ENCODE measurements at places on chromosomes 16 and 17.
A peak's percentile ranks its signal among the peaks of the same experiment; 100 is the strongest.

GRCh38 chr17:27721797-27722196 is 78.5 kb downstream of the NOS2 start:
- no peak for DNase-seq

DNA sequence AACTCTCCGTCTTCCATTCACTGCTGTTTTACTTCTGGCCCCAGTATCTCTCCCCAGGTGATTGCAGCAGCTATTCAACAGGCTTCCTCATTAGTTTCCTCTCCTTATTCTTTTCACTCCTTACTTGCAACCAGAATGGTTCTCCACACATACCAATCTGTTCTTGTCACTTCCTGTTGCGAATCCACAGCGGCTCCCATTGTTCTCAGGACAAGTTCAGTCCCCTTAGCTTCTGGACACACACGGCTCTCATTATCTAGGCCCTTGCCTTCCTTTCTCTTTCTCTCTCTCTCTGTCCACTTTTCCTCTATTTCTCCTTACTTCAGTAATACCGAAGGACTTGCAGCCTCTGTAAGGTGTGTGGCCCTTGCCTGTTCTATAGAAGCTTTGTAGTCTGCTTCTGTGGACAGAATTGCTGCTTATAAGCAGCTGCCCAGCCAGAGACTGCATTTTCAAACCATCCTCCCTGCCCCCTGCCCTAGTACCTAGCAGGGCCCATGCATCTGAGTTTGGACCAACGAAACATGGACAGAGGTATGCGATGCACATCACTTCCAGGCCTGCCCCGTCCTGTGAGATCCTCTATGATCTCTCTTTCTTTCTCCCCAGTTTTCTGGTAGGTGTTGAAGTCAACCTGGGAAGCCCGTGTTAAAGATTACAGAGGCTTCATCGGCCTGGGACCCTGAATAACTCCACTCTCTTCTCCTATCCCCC is 45.7 kb downstream of the VAT1L start:
- DNase-seq: no peak

DNA sequence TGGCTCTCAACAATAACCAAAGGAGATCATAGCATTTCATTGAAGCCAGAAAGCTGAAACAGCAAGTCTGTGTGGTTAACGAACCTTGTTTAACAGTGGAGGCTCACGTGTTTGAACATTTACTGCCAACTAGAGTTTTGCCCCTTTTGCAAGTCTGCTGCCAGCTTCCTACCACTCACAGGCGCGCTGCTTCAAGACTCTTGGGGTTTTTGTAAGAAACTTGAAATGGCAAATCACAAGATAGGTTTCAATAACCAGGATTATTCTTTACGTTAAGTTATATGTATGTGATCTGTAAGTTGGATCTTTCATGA is 1.2 kb downstream of the SNTB2 start:
- DNase-seq: peak; percentile 60

DNA sequence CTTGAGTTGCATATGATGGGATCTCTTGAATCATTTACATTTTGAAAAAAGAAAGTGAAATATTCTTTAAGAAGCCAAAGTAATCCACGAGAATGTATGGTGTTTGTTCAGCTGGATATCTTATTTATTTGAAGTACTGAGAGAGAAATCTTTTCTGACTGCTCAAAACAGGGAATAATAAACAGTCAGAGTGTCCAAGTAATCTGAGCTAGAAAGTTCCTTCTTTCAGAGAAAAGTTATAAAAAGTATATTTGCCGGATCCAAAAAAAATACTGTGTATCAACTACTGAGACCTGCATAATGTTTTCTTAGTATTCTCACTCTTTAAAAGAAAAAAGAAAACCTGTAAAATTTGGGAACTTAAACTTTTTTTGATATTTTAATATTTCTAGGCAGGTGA is 350.8 kb downstream of the WWOX start:
- DNase-seq: no peak

DNA sequence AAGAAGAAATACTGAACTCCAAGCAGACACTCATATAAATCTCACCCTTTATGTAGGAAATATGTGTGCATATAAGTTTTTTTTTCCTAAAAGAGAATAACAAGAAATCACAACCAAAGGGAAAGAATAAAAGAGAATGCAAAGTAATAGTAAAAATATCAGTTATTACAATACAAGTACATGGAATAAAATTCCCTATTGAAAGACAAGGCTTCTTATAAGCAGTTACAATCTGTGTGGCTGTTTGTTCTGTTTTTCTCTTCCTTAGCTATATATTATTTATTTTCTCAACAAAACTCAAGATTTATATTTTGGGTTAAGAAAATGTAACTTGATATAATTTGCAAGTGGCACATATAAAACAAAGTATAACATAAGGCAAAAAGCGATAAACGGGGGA is 41.7 kb downstream of the SLC5A11 start:
- no peak for DNase-seq

- DNase-seq: no peak
Observed at GRCh38 chr17:50064253-50065001, 8.5 kb downstream of the ITGA3 start.

- no peak for DNase-seq
Observed at GRCh38 chr17:74380086-74380958, 13.0 kb downstream of the GPR142 start.

DNA sequence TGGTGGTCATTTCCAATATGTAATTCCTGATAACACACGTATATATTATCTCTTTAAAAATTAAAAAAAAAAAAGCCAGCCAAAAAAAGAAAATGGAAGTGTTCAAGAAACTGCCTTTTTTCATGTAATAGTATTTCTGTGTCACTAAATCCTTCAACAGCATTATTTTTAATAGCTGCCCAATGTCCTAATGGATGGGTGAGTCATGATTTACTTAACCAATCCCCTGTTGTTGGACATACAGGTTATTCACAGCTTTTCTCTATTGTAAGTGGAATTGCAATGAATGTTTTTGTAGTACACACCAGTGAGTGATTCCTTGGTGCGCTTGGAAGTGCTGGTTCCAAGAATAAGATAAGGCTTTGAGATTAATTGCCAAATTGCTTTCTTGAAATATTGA is 124.9 kb downstream of the WWOX start:
- DNase-seq: no peak

- DNase-seq: peak; percentile 21
Observed at GRCh38 chr17:30790279-30790678, 34.2 kb downstream of the CRLF3 start.

DNA sequence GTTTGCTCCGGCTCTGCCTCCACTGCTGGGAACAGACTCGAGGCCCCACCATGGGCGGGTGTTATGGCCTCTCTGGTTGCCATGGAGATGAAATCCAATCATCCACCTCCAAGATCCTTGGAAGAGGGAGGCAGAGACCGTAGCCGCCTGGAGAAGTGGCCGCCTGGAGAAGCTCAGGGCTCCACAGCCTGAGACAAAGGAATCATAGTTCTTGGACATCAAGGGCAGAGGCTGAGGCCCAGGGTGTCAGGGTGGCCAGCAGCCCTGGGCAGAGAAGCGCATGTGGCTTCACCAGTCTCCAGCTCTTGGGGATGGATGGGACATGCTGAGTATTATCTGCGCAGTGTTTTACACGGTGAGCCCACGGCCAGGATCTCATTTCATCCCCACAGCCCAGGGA is 36.2 kb downstream of the ABR start:
- DNase-seq: no peak

DNA sequence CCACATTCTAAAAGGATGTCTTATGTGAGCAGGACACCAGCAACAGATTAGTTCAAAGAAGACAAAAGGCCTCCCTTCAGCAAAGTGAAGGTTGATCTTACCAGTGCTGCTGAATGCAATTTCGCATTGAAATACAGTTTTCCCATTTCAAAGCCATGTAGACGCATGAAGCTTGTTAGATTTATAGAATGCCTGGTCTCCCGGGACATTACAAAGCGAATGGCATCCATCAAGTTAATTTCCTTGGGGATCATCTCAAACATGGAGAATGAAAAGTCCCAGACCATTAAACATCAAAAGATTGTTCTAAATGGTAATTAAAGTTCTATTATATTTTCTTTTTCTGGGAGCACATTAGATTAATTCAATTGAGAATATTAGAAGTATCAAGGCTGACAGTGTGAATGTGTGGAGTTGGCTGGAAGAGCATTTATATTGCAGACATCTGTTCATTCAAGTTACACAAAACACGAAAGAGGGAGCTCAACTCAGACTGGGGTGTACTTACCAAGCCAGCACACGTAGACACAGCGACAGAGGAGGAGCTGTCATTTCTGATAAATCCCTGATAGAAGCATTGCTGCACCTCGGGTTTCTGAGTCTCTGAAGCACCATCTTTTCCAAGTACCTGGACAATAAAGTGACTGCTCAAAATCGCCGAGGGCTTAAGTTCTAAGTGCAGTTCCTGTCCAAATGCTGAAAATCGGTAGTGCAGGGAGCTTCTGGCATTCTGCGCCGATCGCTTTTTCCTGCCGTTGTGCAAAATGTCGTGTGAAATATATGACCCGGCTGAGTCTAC is 3.8 kb downstream of the ADAMTS18 start:
- no peak for DNase-seq

- DNase-seq: no peak
Observed at GRCh38 chr17:55763856-55764255, 13.0 kb downstream of the PCTP start.

DNA sequence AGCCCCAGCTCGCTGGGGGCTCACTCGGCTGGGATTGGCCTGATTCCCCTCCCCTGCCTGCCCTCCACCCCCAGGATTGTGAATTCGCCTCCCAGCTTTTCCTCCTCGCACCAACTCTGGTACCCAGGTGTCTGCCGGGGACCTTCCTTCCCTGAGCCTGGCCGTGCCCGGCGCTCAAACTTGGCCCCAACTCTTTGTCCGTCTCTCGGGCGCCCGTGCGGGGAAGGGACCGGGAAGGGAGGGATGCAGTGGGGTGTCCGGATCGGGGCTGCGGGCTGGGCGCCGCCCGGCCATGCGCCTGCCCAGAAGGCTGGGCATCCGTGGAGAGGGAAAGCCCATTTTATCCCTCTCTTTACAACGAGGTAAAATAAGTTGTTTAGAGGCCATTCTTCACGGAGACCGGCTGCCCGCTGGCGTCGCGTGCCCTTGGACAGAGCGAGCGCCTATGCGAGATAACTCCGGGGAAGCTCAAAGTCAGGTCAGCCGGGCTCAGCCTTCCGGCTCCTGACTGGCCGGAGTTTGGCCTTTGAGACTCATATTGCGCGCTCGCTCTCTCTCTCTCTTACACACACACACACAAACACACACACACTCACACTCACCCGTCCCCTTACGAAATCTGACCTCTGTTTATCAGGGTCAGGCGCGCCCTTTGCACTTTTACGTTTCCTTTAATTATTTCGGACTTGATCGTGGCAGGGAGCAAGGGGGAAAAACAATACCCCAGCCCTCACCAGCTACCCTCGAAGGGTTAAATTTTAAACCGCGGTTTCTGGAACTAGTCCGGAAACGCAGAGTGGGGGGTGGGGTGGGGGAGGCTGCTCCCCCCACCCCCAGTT is 774 bp upstream of the MAF start:
- peak; percentile 38 for DNase-seq

GRCh38 chr16:89172528-89173173 is 1.1 kb downstream of the CDH15 start:
- no peak for DNase-seq

DNA sequence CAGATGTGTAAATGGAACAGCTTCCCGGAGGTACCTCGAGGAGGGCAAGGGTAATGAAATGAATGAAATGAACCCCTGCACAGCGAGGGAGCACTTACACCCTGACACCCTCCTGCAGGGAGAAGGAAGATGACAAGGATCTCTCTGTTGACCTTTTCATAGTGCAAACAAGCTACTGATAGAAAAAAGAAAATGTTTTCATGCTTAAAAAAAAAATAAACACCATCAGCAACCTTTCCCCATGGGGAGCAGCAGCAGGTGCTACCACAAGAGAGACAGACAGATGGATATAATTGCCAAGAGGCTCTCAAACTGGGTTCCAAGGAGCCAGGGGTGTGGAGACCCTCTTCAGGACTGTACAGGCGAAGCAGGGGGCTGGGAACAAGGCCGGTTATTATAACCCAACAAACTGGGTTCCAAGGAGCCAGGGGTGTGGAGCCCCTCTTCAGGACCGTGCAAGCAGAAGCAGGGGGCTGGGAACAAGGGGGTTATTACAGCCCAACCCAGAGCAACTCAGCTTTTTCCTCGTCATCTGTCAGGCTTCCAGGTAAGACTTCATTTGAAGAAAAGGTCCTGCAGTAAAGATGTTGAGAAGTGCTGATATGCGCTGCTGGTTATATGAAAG is 718 bp upstream of the RPH3AL start:
- DNase-seq: no peak

GRCh38 chr17:31313982-31314781 is at the start of gene EVI2B:
TSS of gene EVI2B (minus strand) at chr17:31314054. CDS start at chr17:31305609, 8,445 bp downstream.
- DNase-seq: peak; percentile 75

DNA sequence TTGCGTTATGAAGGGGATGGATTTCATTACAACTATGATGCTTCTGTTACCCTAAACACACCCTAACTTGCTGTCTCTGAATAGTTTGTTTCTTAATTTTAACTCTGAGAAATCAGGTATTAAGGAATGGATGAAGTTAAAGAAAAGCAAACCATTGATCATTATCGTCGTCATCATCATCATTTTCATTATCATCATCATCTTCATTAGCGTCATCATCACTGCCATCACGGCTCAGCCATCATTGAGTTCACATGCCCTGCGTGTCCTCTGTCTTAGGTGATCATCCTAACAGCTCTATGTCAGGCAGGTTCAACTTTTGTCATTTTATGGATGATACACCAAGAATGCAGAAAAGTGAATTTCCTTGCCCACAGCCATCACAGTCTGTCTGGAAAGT is 477.5 kb upstream of the EEF2KMT start:
- DNase-seq: no peak

- DNase-seq: no peak
Observed at GRCh38 chr17:969811-970355, 9.7 kb downstream of the NXN start.

- no peak for DNase-seq
Observed at GRCh38 chr17:12859520-12859919, 70.2 kb downstream of the ARHGAP44 start.

- no peak for DNase-seq
Observed at GRCh38 chr16:64225696-64226095, 896.2 kb downstream of the CDH11 start.

- DNase-seq: no peak
Observed at GRCh38 chr17:63589646-63590045, 11.0 kb upstream of the TACO1 start.

GRCh38 chr17:31841850-31842194 is 17.2 kb downstream of the COPRS start:
- no peak for DNase-seq

- DNase-seq: peak; percentile 26
Observed at GRCh38 chr16:87074641-87075318, 242.4 kb downstream of the C16orf95 start.

- no peak for DNase-seq
Observed at GRCh38 chr17:64398320-64398719, 7.7 kb upstream of the PECAM1 start.

All from MM.1S (cell line).